ENCODE measurements at places on chromosomes 2 and 18. TPM values are rescaled to one million over a fixed set of nuclear protein-coding genes. Genes with fewer than 3 reads are reported as not detected.

The C2orf15 gene
- total RNA-seq: not detected

The SPP2 gene
- not detected for total RNA-seq

The HJURP gene
- total RNA-seq: 4.9 TPM

The ZC3H6 gene
- 2.0 TPM for total RNA-seq

The STAT4 gene
- 0.47 TPM for total RNA-seq

The GPAT2 gene
- 1.3 TPM for total RNA-seq

The NEU4 gene
- not detected for total RNA-seq

The HOXD13 gene
- total RNA-seq: not detected

The ACTG2 gene
- 5.0 TPM for total RNA-seq

The TEX44 gene
- total RNA-seq: not detected

The CFAP65 gene
- not detected for total RNA-seq

The SATB2 gene
- 3.1 TPM for total RNA-seq

The SIX2 gene
- 19.5 TPM for total RNA-seq

The GREB1L gene
- 11.2 TPM for total RNA-seq

The SAP130 gene
- 5.4 TPM for total RNA-seq

The FOSL2 gene
- total RNA-seq: 56.4 TPM

The KIAA2012 gene
- total RNA-seq: not detected

All from pericardium fibroblast (primary cell).